Substantia nigra (tissue), 51 donors: ENCODE measurements at places on chromosomes 13 and 19.

- no peak for DNase-seq
These were observed 923 bp downstream of the DOCK9 start for GRCh38 chr13:98976941-98977340.

GRCh38 chr19:18232540-18233223 lies 6.4 kb upstream of the PDE4C start:
- no peak for DNase-seq

DNA sequence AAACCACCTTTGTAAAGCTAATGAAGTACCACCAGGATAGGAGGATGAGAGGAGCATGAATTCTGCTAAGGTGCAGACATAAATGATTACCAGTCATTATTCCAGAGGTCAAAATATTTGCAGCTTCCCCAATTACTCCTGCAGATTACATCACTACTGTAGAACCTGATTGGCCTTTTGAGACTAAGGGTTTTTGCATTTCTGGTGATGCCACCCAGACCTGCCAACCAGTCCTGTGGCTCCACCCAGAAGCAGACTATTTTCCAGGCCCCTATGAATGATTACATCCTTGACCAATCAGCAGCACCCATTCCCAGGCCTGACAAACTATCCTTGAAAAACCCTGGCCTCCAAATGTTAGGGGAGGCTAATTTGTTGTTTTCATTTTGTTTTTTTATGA lies 11.2 kb upstream of the KCNC3 start:
- no peak for DNase-seq

DNA sequence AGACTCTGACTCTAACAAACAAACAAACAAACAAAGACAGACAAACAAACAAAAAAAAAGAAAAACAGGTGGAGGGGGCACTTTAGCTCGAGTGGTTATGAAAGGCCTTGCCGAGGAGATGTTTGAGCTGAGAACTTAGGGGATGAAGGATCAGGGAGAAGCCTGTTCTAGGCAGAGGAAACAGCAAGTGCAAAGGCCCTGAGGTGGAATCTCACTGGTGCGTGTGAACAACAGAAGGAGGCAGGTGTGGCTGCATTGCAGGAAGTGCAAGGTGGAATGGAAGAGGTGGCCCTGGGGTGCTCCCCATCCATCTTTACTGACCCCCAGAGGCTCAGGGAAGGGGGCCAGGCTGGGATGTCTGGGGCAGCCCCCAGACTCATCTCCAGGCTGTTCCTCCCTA lies 41.9 kb downstream of the CYP4F22 start:
- DNase-seq = no peak

DNA sequence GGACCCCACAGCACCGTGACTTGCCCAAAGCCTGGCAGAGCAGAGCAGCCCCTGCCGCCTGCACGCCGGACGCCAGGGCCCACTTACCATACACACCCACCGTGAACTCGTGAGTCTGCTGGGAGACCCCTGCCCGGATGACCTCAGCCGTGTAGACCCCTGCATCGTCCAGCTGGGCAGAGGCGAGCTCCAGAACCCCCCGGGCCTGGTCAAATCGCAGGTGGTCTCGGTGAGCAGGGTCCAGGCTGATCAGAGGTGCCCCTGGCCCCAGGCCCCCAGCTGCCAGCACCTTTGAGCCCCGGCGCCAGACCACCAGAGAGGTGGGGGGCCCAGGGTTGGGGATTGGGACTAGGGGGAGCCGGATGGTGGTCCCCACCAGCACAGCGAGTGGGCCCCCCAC lies 873 bp downstream of the VSIG10L start:
- DNase-seq = no peak

DNA sequence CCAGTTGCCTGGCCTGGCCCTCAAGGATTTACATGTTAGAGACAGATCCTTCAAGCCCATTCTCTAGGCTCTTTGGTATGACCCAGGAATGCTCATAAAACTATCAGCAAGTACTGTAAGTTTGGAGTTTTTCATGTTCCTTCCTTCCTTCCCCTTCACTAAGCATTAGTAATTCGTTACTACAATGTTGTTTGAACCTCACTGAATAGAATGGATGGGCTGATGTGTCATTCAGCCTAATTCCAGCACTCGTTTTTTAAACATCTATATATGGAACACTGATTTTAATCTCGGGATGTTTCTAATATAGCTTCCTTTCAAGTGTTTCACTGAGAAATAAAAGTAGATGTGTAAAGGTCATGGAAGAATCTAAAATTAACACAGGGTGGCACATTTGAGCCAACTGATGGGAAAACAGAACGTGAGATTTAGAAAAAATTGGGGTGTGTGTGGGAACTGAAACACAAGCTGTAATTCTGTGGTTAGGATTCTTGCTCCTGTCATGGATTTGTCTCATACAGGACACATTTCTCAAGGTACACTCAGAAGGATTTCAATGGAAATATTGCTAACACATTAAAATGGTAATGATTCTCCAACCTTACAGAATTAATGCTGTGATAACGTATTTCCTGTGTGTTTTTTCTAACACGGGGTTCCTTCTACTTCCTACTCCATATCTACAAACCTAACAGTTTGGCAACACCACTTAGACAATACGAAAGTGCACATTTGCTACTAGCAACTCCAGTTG lies 93.4 kb downstream of the FLT1 start:
- no peak for DNase-seq

DNA sequence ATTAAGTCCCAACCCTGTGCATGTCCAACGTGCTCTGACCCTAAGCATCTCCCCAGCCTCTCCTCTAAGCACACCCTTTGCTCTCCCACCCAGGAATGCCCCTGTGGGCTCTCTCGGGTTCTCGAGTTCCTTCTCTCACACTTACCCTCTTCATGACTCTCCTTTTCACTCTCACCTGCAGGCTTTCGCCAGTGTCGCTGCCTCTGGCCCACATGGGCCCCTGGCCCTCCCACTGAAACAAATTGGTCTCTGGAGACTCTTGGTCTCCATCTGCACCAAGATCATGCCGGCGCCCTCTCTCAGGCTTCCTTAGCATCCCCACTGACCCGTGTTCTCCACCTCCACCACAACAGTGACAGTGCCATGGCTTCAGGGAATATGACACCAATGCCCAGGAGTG lies 19.6 kb upstream of the SACS start:
- DNase-seq = no peak

- no peak for DNase-seq
These were observed 147.3 kb downstream of the SLC7A1 start for GRCh38 chr13:29448174-29448573.

GRCh38 chr19:34120846-34121639 lies 51.3 kb upstream of the LSM14A start:
- no peak for DNase-seq

GRCh38 chr19:39406656-39407409 lies at the start of gene ZFP36:
ZFP36 (plus strand) TSS chr19:39406847; CDS start chr19:39406905, 58 bp downstream.
- DNase-seq = peak; percentile 53

GRCh38 chr13:32248801-32249200 lies 66.4 kb downstream of the ZAR1L start:
- no peak for DNase-seq

GRCh38 chr19:45395821-45396617 lies 8.8 kb downstream of the PPP1R13L start:
- DNase-seq = no peak

- DNase-seq = no peak
These were observed 1287.7 kb downstream of the SLITRK5 start for GRCh38 chr13:88958821-88959220.

GRCh38 chr19:46328079-46328478 lies 18.8 kb upstream of the PPP5C start:
- no peak for DNase-seq

- DNase-seq = no peak
These were observed at the start of gene IGFL2 for GRCh38 chr19:46147791-46148288. IGFL2 (plus strand) TSS chr19:46148238; CDS start chr19:46148279, 41 bp downstream.

GRCh38 chr13:109026266-109026665 lies 396.9 kb downstream of the MYO16 start:
- no peak for DNase-seq

DNA sequence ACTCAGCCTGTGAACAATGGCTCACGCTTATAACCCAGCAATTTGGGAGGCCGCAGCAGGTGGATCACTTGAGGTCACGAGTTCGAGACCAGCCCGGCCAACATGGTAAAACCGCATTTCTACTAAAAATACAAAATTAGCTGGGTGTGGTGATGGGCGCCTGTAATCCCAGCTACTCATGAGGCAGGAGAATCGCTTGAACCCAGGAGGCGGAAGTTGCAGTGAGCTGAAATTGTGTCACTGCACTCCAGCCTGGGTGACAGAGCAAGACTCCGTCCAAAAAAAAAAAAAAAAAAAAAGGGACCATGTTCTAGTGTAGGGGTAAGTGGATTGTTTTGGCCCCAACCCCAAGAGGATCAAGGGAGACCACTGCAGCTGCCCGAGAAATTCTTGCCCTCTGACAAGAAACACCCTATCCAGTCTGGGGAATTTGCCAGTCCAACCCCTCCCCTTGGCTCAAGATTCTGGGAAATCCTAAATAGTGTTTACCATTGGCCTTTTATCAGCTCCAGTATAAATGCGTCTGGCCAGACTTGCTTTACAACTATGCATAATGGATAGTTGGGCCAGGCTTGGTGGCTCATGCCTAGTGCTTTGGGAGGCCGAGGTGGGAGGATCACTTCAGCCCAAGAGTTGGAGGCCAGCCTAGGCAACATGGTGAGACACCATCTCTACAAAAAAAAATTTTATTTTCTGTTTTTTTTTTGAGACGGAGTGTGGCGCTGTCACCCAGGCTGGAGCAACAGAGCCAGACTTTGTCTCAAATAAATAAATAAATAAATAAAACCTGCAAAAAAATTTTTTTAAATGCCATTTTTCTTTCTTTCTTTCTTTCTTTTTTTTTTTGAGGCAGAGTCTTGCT lies 5.1 kb upstream of the DHDH start:
- DNase-seq = no peak

GRCh38 chr13:38684714-38685113 lies 2.2 kb upstream of the FREM2 start:
- DNase-seq = no peak

DNA sequence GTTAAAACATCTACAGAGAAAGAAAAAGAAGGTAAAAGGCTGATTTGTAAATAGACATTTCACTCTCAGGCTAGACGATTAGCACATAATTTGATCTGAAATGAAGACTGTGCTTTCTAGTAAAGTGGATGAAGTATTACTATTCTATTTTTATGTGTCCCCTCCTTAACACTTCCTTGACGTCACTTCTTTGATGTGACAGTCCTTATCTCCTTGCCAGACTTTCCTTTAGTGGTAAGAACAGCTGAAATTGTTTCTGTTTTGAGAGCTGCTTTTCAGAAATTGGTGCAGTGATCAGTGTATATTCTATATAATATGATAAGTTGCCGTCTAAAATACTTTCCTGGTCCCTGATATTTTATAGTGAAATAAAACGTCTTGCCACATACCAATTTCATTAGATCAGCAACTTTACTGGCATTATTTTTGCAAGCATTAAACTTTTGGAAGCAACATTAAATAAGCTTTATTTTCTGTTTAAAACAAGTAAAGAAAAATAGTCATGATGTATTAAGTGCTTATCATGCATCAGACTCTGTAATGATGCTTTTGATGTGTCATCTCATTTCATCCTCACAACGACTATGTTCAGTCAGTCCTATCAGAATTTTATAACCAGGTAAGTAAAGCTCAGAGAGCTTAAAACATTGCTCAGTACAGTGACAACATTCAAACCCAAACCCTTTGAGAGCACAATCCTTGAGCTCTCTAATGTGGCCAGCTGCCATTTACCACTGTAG lies 210.3 kb upstream of the PCDH9 start:
- DNase-seq = no peak

DNA sequence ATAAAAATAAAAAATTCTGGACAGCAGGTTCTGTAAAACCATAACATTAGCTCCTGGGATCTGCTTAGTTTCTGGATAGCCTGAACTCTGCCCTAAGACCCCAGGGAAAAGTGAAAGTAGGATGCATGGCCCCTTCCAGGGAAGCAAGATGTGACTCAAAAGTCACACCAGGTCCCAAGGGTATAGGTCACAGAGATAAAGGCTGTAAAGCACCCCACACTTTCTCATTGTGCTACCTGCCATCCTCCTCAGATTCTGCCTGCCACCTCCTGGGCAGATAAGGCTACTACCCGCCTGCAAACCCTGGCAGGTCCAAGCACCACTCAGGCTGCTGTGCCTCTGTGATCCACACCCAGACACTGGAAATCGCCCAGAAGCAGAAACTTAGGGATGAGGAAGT lies 20.6 kb downstream of the FFAR2 start:
- peak; percentile 3 for DNase-seq

DNA sequence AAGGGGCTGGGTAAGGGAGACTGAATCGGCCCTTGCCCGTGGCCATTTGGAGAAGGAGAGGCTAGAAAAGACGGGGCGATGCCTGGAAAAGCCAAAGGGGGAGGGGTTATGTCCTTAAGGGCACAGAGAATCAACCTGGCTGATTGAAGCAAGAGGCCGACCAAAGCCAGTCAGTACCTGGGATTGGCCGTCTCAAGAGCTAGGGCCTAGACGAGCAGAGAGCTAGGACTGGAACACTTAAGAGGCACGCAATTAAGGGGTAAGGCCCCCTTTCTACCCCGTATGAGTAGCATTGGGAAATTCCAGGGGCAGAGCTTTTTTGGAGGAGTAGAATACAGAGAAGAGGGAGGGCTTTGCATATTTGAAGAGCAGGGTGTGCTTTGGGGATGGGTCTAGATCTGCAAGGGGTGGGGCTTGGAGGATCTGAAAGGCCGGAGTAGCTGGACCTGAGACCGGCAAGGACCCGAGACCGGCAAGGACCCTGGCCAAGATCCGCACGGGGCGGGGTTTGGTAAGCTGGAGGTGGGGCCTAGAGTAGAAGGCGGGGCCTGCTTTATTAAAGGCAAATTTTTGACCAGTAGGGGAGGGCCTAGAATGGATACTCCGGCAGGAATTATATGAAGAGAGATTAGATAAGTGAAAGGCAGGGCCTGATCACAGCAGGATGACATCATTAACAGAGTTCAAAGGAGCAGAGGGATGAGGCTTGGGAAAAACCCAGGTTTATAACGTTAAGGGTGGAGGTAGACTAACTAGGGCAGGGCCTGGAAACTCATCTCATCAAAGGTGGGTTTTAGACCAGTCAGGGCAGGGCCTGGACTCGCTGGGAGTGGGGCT lies 10.7 kb upstream of the CACNG6 start:
- DNase-seq = no peak

DNA sequence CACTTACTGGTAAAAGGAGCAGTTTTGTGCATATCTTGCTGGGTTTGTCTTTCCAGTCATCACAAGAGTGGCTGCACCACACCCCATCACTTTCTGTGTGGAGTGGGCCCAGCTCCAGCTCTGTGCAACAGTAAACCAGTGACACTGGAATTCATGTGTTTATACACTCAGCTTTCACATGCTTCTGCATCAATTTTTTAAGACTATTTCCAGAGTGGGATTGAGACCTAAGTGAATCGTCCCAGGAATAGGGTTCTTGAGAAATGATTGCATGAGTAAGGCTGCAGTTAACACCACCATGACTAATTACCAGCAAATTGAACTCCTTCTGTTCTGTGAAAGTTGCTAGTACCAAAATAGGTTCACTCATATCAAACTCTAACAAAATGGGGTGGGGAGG lies 5.3 kb upstream of the CFAP97D2 start:
- DNase-seq = no peak
